Naive thymus-derived CD4-positive, alpha-beta T cell (primary cell): ENCODE measurements at places on chromosomes 12 and 14. TPM values are rescaled to one million over a fixed set of nuclear protein-coding genes. Genes with fewer than 3 reads are reported as not detected.
A peak's percentile ranks its signal among the peaks of the same experiment; 100 is the strongest.

The PLD4 gene
- polyA plus RNA-seq: not detected

The NTN4 gene
- polyA plus RNA-seq: not detected

The MIPOL1 gene
- not detected for polyA plus RNA-seq

The HPD gene
- not detected for polyA plus RNA-seq

The CEBPE gene
- polyA plus RNA-seq: 0.65 TPM

DNA sequence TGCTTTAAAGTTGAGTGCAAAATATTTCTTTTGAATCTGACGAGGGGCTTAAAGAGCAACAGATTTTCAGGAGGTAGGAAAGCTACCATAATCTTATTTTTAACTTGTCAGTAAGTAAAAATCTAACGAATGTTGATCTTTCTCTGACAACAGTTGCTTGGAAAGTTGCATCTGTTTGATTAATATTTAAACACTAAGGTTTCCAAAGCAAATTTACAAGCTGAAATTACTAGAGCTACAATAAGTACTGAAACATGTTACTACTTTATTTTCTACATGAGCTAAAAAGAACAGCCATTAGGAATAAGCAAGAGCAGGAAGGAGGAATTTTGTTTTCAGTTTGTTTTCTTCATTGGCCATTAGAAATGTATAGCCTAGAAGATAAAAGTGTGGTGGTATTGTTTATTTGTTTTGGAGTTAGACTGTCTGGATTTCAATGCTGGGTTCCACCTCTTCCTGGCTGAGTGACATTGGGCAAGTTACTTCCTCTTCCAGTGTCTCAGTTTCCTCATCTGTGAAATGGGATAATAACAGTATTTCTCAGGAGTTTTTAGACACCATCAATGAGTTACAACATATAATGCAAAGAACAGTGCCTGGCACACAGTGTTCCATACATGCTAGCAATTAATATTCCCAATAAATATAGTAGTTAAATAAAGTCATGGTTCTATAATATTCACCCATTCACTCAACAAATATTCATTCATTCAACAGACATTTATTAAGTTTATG, 87.9 kb upstream of the FLRT2 start:
- no peaks in the 10 kb centered on the region for H3K4me1 ChIP-seq
- no peaks in the 10 kb centered on the region for H3K36me3 ChIP-seq
- H3K27ac ChIP-seq: no peak overlapping the region
- DNase-seq: no peak
- H3K4me3 ChIP-seq: no peak overlapping the region

- no peaks in the 10 kb centered on the region for H3K36me3 ChIP-seq
- no peaks in the 10 kb centered on the region for H3K4me1 ChIP-seq
- DNase-seq: no peak
- H3K27ac ChIP-seq: no peak overlapping the region
These were observed 90.1 kb downstream of the SLC6A15 start for GRCh38 chr12:84822525-84822924.

- peak; percentile 61 for DNase-seq
- H3K4me3 ChIP-seq: peak overlapping the region; percentile 44
- H3K27me3 ChIP-seq: no peaks in the 10 kb centered on the region
- no peaks in the 10 kb centered on the region for H3K36me3 ChIP-seq
- H3K4me1 ChIP-seq: peaks cover 15% of the 10 kb centered on the region
- H3K27ac ChIP-seq: peak overlapping the region; percentile 87
These were observed 27.8 kb upstream of the GPR132 start for GRCh38 chr14:105093038-105093430.

DNA sequence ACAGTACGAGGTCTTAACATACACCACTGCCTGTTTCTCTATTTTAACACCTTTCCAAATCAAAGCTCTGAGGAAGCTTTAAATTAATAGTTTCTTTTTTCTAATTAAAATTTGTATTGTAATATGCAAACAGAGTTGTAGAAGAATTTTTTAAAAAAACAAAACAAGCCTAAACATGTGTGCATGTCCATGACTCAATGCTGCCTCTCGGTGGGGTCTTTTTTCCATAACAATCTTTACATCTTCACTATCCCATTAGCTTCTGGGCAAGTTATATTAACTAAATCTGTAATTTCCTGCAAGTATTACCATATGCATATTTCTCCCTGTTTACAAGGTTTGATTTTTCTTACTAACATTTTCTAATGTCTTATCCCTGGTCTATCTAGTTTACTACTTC, 143.9 kb upstream of the NAV3 start:
- no peak for DNase-seq
- H3K27ac ChIP-seq: no peak overlapping the region
- no peaks in the 10 kb centered on the region for H3K36me3 ChIP-seq
- H3K4me1 ChIP-seq: no peaks in the 10 kb centered on the region
- no peaks in the 10 kb centered on the region for H3K27me3 ChIP-seq

- H3K4me3 ChIP-seq: no peak overlapping the region
- no peaks in the 10 kb centered on the region for H3K36me3 ChIP-seq
- no peaks in the 10 kb centered on the region for H3K27me3 ChIP-seq
- no peak for DNase-seq
These were observed 134.6 kb downstream of the CHST11 start for GRCh38 chr12:104591257-104591885.

DNA sequence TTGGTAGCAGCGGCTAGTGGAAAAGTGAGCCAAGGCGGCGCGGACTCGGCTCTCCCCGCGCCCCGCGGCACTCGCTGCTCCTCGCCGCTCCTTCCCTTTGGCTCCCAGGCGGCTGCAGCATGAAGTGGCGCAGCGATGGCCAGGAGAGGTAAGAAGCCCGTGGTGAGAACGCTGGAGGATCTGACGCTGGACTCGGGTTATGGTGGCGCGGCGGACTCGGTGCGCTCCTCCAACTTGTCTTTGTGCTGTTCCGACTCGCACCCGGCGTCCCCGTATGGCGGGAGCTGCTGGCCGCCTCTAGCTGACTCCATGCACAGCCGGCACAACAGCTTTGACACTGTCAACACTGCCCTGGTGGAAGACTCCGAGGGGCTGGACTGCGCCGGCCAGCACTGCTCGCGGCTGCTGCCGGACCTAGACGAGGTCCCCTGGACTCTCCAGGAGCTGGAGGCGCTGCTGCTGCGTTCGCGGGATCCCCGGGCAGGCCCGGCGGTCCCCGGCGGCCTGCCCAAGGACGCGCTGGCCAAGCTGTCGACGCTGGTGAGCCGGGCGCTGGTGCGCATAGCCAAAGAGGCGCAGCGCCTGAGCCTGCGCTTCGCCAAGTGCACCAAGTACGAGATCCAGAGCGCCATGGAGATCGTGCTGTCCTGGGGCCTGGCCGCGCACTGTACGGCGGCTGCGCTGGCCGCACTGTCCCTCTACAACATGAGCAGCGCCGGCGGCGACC, 225.6 kb upstream of the CRY1 start:
- H3K27ac ChIP-seq: peak overlapping the region; percentile 89
- no peaks in the 10 kb centered on the region for H3K36me3 ChIP-seq

DNA sequence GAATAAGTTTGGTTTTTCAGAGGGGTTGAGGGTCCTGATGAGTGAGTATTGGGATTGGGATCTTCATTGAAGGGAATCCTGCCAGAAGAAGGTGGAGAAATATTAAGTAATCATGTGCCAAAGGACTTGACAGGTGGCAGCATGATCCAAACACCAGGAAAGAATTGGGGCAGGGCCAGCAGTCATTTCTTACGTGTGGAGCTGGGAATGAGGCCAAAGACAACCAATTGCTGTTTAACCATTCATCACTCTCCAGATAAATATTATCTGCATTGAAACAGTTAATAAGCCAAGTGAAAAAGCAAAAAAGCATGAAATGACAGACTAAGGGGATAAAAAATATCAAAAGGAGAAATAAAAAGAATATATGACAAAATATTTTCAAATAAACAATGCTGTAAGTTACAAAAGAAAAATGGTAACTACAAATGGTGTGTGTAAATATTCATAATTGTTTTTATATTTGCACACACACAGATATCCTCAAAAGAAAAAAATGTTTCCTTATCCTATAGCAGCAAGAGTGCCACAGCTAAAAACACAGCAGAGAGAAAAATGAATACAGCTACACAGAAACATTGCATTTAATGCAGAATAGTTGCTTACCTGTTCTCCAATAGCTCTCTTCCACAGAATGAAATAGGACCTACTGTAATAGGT, 26.2 kb downstream of the C2CD5 start:
- H3K27me3 ChIP-seq: no peaks in the 10 kb centered on the region
- H3K4me1 ChIP-seq: no peaks in the 10 kb centered on the region
- H3K36me3 ChIP-seq: peaks cover 25% of the 10 kb centered on the region
- no peak overlapping the region for H3K27ac ChIP-seq

- no peak for DNase-seq
- no peak overlapping the region for H3K4me3 ChIP-seq
- H3K36me3 ChIP-seq: no peaks in the 10 kb centered on the region
These were observed 44.7 kb upstream of the USP15 start for GRCh38 chr12:62215506-62215905.

DNA sequence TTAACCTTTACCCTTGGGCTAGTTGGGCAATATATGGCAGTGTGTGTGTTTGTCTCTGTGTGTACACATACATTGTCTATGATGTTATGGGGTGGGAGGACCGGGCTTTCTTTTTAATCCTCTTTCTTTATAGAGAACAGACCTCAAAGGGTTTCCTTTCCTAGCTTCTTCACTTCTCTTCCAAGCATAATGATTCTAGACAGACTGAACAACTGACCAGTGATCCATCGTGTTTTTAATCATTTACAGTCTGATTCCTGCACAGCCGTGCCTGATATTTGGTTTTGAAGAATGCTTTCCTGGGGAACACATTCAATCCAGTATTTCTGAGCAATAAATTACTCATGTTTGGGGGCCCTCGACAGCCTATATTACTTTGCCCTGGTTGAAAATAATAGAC, 481.1 kb upstream of the DCN start:
- no peak overlapping the region for H3K4me3 ChIP-seq
- no peak for DNase-seq
- H3K4me1 ChIP-seq: no peaks in the 10 kb centered on the region
- H3K27me3 ChIP-seq: no peaks in the 10 kb centered on the region
- no peaks in the 10 kb centered on the region for H3K36me3 ChIP-seq

- DNase-seq: no peak
- no peak overlapping the region for H3K27ac ChIP-seq
- no peak overlapping the region for H3K4me3 ChIP-seq
- H3K27me3 ChIP-seq: no peaks in the 10 kb centered on the region
- no peaks in the 10 kb centered on the region for H3K36me3 ChIP-seq
- no peaks in the 10 kb centered on the region for H3K4me1 ChIP-seq
These were observed 29.2 kb downstream of the PRMT8 start for GRCh38 chr12:3520168-3520567.

DNA sequence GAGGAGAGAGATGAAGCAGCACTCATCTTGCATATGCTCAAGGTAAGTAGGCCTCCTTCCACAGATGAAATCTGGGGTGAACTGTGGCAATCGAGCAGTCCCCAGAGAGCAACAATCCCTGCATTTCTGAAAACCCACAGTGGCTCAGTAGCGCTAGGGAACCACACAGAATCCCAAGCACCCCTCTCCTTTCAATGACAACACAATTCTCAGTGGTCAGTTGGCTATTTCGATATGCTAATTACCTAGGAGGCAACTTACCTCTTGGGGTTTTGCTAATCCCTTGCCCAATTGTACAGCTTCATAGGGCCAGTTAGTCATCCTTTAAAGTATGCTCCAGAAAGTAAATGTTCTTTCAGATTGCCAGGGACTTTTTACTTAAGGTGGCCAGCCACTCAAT, 1035.7 kb downstream of the BCL11B start:
- H3K4me3 ChIP-seq: no peak overlapping the region
- H3K27me3 ChIP-seq: no peaks in the 10 kb centered on the region
- H3K36me3 ChIP-seq: no peaks in the 10 kb centered on the region
- H3K27ac ChIP-seq: no peak overlapping the region

DNA sequence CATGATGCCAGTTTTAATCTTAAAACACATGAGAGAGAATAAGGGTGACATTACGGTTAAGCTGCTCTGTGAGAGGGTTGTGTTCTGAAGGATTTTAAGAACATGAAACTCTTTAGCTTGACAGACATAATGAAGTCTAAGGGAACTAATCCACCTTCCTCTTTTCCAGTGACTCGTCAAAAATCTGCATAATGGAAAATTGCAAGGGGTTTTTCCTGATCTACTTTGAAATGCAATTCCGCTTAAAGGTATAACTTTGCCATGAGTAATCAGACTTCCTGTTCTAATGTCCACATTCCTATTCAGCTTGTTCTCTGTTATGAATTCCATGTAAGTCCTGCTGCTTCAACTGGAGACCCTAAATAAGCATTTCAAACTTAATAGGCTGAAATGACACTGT, at the start of gene ZNF705A:
TSS of gene ZNF705A (plus strand) at position 171 of the 400 bp plus-strand sequence. CDS start 15,611 bp downstream, outside the sequence.
- H3K4me1 ChIP-seq: no peaks in the 10 kb centered on the region
- no peaks in the 10 kb centered on the region for H3K27me3 ChIP-seq

DNA sequence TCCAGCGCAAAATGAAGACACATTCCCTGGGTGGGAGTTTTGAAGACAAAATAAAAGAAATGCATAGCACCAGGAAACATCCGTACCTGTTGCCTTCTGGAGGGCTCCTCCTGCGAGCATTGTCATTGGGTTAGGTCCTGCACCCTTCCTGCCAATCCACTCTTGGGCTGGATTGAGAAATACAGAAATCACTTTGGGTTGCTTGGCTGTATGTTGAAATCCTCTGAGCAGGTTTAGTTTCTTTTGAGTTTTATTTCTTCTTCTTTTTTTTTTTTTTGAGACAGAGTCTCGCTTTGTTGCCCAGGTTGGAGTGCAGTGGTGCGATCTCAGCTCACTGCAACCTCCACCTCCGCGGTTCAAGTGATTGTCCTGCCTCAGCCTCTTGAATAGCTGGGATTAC, 67.6 kb downstream of the ARF6 start:
- no peak overlapping the region for H3K4me3 ChIP-seq
- no peak overlapping the region for H3K27ac ChIP-seq
- H3K4me1 ChIP-seq: peaks cover 17% of the 10 kb centered on the region
- no peaks in the 10 kb centered on the region for H3K36me3 ChIP-seq
- DNase-seq: no peak
- no peaks in the 10 kb centered on the region for H3K27me3 ChIP-seq

- H3K4me3 ChIP-seq: no peak overlapping the region
- H3K27me3 ChIP-seq: no peaks in the 10 kb centered on the region
- no peaks in the 10 kb centered on the region for H3K36me3 ChIP-seq
- H3K4me1 ChIP-seq: no peaks in the 10 kb centered on the region
- no peak for DNase-seq
- no peak overlapping the region for H3K27ac ChIP-seq
These were observed 227.1 kb upstream of the DDHD1 start for GRCh38 chr14:53380052-53380866.

DNA sequence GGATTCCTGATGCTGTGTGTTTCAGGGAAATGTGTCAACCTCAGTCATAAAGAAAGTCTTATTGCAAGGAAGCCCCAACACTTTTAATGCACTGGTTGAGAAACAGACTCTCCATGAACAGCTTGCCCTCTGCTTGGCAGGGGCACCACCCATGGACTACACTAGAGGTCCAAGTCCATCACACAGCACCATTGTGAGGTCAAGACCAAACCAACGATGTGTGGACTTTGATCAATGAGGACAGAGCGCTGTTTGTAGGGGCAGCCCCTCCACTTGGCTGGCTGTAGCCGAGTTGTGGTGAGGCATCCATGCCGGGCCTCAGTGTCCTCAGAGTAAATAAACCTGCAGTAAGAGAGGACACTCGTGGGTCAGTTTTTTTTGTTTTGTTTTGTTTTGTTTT, 29.8 kb downstream of the ZFYVE21 start:
- H3K36me3 ChIP-seq: no peaks in the 10 kb centered on the region
- no peak for DNase-seq
- no peak overlapping the region for H3K27ac ChIP-seq
- H3K4me1 ChIP-seq: peaks cover 12% of the 10 kb centered on the region
